ENCODE measurements at places on chromosomes 2 and 18.

- no peak for DNase-seq
Measured at GRCh38 chr18:70015127-70015526, 67.5 kb upstream of the CD226 start.

- no peak for DNase-seq
Measured at GRCh38 chr2:41927581-41928264, 120.1 kb upstream of the PKDCC start.

DNA sequence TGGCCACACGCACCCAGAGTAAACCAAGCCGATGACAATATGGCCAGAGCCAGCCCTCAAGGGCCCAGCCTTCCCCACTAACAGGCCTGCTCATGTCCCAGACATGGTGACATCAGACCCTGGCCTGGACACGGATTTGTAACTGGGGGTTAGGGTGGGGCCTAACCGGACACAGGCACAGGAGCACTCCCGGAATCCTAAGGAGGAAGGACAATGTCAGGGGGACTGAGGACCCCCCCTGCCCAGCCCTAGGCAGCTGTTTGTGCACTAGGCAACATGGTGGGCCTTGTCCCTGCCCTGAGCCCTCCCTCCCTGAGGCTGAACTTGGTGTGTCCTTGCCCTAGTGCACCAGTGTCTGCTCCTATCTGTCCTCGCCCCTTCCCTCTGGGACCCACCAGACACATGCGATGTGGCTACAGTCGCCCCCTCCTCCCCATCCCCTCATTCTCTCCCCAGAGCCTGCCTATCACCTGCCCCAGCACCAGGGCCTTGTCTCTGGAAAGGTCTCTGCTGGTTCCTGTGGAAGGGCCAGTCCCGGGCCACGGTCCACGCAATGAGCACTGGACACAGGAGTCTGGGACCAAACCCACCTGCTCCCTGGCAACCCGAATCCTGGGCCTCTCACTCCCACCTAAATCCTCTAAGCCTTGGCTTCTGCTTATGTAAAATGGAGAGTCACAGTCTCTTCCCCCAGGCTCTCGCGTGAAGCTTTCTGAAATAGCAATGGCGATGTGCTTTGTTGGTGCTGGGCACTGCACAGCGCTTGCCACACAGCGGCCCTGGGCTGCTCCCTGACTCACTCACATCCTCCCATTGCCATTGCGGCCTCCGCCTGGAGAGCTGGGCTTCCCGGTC, 76.5 kb upstream of the RAB6C start:
- DNase-seq, result no peak

GRCh38 chr18:62605685-62606084, 82.9 kb downstream of the ZCCHC2 start:
- no peak for DNase-seq

DNA sequence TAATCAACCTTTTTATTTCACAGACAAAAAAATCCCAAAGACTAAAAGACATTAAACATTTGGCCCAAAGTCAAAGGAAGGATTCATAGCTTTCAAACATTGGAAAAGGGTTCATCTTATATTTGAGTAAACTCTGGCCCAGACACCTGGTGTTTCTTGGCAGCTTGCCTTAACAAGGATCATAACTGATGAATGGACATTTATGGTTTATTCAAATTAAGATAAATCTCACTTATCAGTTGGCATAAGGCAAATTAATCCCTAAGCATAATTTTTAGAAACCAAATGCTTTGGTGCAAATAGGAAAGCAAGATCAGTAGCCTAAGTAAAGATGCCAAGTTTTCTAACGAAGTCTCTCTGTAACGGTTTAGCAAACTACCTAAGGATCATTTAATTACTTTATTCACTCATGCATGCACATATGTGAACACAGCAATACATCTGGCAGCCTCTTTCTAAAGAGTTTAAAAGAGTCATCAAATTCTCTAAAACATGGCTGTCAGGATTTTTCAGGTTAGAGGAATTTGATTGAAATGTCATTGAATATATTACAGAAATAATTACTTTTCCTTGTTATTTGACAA, 323.4 kb upstream of the RBMS1 start:
- DNase-seq, result no peak

GRCh38 chr2:96146153-96146880, 1.1 kb upstream of the DUSP2 start:
- DNase-seq, result peak; percentile 55

- DNase-seq, result no peak
Measured at GRCh38 chr2:240812301-240812680, 7.7 kb downstream of the KIF1A start.

DNA sequence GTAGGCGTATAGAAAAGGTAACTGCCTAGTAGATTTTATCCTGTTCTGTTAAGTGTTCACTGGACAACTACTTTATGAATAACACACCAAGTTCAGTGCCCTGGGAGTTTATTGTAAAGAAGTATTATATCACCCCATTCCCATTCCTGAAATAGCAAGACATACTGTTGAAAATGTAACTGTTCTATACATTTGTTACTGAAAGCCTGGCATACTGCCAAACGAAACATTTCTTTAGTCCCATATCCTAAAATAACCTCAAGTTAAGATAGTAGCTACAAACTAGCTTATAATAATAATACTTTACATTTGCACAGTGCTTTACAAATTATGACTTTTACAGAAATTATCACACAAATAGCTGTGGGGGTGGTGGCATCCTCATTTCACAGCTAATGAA, 25.1 kb downstream of the SPDYA start:
- DNase-seq, result no peak

GRCh38 chr18:11064106-11064505, 85.3 kb downstream of the PIEZO2 start:
- no peak for DNase-seq

- no peak for DNase-seq
Measured at GRCh38 chr18:75977081-75977480, 518.0 kb downstream of the ZNF516 start.

DNA sequence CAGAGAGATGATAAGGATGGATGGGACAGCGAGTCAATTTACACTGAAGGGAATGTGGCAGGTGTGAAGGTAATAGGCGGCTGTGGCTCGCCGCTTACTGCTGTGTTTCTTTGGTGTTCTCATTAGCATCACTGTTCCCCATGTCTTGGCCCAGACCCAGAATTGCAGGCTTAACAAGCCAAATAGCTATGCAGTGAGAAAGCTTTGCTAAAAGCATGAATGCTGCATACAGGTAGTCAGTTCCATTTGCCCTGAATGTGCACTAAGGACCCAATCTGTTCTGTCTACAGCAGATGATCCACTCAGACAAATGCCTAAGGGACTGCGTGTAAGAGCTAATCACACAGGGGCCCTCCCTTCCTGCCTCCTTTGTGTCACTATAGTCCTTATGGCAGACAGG, 262.6 kb downstream of the DCDC2C start:
- DNase-seq, result no peak

- no peak for DNase-seq
Measured at GRCh38 chr2:69601179-69601612, 42.3 kb downstream of the AAK1 start.

GRCh38 chr2:6730003-6730402, 135.7 kb downstream of the CMPK2 start:
- no peak for DNase-seq

DNA sequence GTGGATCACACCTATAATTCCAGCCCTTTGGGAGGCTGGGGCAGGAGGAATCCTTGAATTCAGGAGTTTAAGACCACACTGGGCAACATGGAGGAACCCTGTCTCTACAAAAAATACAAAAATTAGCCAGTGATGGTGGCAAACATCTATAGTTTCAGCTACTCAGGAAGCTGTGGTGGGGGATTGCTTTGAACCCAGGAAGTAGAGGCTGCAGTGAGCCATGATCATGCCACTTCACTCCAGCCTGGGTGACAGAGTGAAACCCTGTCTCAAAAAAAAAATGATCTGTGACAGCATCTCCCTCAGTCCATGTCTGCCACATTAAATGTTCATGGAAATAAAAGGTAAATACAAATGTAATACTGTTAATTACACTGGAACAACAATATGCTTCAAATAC, 121.4 kb upstream of the COL5A2 start:
- DNase-seq, result no peak

- DNase-seq, result no peak
Measured at GRCh38 chr2:148552675-148553331, 91.7 kb upstream of the EPC2 start.

DNA sequence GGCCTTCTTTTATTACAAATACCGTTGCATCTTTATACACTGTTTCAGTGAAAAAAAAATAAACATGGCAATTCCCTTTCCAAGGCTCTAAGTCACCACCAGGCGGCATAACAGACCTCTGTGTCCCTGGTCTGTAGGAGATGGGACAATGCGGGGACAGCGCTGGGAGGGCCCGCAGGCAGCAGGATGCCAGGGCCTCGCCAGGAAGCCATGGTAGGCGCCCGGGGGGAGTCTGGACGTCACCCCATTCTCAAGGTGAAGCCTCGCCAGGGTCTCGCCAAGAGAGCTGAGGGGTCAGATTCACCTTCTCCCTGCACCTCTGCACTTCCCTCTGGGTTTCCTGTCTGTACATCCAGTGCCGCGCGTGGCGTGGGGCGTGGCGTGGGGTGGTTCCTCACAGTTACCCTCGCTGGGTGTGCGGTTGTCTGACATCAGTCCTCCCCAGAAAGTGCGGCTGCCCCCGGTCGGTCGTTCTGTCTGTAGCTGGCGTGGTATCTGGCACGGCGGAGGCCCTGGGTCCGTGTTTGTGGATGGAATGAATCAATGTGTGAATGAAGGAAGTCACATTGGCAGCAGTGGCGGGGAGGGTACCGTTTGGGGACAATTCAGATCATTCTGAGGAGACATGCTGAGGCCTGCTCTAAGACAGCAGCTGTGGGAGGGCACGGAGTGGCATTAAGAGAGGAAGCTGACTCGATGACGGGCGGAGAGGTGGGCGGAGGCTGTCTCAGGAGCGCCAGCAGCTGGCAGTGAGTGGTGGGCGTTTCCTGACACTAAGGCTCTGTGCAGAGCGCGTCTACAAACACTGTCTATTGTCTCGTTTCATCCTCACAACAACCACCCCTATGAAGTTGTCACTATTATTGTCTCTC, 46.0 kb downstream of the LRRFIP1 start:
- no peak for DNase-seq

DNA sequence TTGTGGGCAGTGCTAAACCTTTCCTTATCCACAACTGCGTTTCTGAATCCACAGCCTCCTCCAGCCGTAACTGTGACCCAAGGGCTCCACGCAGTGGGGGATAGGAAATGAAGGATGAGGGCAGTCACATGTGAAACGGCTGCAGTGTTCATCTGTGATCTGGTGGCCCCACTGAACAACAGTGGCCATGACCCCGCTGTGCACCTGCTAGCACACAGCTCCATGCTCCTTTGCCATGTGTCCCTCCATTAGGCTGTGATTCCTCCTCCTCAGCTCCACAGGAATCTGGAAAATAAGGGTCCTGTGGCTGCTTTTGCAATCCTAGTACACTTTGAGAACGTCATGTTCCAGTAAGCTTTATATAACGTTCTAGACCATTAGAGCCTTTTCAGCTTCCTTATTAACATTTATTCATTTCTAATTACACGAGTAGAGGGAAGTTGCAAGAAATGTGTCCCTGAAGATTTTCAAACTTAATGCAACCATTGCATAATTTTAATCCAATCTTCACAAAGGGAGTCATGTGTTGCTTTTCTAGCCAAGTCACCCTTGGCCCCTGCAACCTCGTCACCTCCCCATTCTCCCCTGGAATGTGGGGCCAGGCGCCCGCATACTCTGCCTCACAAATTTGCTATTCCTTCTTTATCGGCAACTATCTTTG, 7.1 kb upstream of the NAPG start:
- DNase-seq, result no peak

GRCh38 chr2:161243312-161243711, 64.9 kb upstream of the PSMD14 start:
- no peak for DNase-seq

- no peak for DNase-seq
Measured at GRCh38 chr2:230660294-230661060, 52.2 kb upstream of the CAB39 start.

DNA sequence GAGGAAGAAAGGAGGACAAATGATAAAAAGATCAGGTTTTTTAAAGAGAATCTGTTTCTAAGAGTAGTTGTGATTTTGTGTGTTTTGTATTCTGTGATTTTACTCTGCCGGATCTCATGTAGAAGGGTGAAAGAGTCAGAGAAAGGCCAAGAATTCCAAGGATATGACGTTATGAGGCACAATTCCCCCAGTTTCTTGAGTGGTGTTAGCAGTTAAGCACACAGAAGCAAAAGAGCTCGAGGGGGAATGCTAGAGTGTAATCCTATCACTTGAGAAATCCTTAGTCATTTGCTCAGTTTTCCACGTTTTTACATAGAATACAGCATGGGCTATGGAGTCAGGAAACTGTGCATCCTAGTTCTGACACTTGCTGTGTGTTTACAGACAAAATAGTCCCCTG, 34.8 kb downstream of the METTL4 start:
- DNase-seq, result no peak

GRCh38 chr2:165472922-165473321, 3.4 kb downstream of the CSRNP3 start:
- DNase-seq, result no peak

- DNase-seq, result no peak
Measured at GRCh38 chr18:78540636-78541529, 438.7 kb upstream of the SALL3 start.

DNA sequence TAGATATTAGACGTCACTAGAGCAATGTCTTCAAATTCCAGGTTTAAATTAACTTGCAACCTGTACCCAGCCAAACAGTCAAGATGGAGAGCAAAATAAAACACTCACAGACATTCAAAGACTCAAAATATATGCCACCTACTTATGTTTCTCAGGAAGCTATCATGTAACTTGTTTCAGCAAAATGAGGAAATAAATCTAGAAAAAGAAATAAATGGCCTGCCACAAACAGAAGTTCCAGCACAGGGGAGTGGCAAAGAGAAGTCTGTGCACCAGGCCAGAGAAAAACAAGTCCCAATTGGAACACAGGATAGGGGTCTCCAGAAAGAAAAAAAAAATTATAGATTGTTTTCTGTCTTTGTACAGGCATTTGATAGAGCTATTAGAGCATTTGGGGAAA, 96.7 kb downstream of the LRP2 start:
- DNase-seq, result no peak

DNA sequence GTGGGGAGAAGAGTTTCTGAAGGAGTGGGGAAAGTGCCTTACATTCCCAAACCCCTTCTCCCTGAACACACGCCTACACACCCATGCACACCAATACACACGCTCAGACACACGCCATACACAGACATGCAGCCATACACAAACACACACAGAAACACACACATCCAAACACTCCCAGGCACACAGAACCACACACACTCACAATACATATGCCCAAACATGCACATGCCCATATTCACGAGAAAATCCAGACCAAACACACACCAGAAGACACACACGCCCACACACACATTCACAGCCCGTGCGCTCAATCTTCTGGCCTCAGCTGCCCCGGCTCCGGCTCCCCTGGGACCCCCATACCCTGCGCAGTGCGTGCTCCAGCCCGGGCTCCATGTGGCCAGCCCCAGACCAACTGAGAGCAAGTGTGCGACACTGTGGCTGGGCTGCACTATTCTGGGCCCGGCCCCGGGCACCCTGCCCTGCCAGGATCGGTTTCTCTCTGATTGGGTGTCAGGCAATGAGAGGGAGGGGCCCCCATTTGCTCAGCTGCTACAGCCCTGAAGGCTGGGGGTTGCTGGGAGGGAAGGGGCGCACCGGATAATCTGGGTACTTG, at the start of gene PRKAG3:
TSS of gene PRKAG3 (minus strand) at position 426 of the 613 bp plus-strand sequence.
- DNase-seq, result no peak
